ENCODE measurements at places on chromosomes 16 and 17.

DNA sequence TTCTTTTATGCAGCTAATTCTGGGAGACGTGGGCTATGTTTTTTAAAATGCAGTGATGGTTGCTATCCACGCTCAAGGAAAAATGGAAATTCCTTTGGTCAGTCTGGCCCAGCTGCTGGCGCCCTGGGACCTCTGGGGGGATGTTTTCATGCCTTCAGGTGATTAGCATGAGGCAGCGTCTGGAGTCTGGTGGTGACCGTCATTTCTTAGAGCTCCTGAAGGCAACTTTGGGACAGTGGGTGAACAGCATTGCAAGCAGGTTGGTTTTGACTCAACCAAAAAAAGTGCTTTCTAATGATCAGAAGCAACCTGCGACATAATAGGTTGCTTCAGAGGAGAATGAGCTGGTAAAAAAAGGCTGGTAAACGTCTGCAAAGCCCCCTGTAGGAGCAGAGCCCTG, 82.3 kb downstream of the RPA1 start:
- H3K36me3 ChIP-seq, result no peaks in the 10 kb centered on the region
- peaks cover 11% of the 10 kb centered on the region for H3K4me1 ChIP-seq
- no peak for DNase-seq
- H3K27me3 ChIP-seq, result peaks cover 64% of the 10 kb centered on the region

DNA sequence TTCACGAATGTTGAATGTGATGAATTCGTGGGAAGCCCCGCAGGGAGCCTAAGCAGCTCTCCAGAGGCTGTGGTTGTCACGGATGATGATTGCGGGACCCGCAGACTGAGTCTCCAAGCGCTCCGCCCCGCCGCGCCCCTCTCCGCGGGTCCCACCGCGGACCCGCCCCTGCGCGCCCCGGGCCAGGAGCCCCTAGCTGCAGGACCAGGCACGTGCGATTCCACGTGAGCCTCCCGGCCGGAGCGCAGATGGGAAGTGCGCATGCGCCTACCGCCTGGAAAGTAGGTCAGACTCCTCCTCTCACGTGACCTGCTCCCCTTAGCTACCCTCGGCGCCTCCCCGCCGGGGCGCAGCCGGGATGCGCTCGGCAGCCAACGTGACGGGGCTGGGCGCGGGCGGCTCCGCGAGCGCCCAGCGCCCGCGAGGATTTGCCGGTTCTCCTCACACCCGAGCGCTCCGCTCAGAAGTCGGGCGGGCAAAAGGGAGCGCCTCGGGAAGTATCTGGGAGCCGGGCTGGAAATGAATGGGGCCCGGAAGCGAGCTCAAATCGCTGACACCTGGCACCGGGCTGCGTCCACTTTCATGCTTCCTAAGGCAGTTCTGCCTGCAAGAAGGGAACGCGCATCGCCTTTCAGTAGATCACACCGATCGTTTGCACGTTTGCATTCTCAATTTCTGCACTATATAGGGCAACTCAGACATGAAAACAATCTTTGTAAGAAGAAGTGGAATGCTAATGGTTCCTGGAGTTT, 26.4 kb upstream of the HLF start:
- H3K36me3 ChIP-seq, result no peaks in the 10 kb centered on the region
- peak overlapping the region; percentile 84 for H3K27ac ChIP-seq
- peaks cover 19% of the 10 kb centered on the region for H3K4me1 ChIP-seq

- no peak for DNase-seq
- H3K4me1 ChIP-seq, result peaks cover 10% of the 10 kb centered on the region
- H3K4me3 ChIP-seq, result no peak overlapping the region
- H3K27me3 ChIP-seq, result no peaks in the 10 kb centered on the region
These were observed 63.9 kb upstream of the HLF start for GRCh38 chr17:55200904-55201303.

DNA sequence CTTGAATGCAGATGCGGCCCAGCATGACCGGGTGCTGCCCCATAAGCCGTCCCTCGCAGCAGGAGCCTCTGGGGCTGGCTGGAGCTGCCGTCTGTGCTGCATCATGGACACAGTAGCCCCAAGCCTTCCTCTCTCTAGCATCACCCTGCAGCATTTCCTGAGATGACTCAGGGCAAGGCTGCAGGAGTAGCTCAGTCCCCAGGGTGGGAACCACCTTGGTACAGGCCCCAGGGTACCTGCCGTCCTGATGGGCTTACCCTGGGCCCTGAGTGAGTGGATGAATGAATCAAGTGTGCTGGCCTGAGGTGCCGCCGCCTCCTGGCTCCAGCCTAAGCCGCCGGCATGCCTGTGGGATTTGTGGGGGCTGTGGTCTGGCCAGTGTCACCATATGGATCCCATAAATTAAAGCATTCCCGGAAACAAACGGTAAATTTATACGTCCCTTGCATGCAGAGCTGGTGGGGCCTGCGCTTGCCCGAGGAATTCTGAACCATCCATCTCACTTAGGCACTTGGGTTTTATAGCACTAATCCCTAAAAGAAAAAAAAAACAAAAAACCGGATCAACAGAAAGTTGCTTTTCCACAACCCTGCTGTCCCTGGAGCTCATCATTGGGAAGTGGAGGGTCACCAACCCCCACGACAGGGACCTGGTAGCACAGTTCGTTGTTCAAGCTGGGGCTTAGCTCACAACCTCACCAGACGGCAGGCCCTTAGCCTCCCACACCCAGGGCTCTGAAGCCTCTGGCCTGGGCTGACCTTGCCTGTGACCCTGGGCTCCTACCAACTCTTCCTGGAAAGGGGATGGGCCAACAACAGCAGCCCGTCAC, 242.6 kb upstream of the CIBAR2 start:
- H3K27ac ChIP-seq, result 0 out of 2 replicates have a peak overlapping the region, but pooled peaks have one; percentile 32
- no peaks in the 10 kb centered on the region for H3K27me3 ChIP-seq
- H3K36me3 ChIP-seq, result no peaks in the 10 kb centered on the region
- H3K4me3 ChIP-seq, result no peak overlapping the region

GRCh38 chr17:33463887-33464286, 170.8 kb upstream of the ASIC2 start:
- H3K27me3 ChIP-seq, result no peaks in the 10 kb centered on the region
- no peak overlapping the region for H3K4me3 ChIP-seq
- H3K27ac ChIP-seq, result no peak overlapping the region
- no peaks in the 10 kb centered on the region for H3K36me3 ChIP-seq
- DNase-seq, result no peak

DNA sequence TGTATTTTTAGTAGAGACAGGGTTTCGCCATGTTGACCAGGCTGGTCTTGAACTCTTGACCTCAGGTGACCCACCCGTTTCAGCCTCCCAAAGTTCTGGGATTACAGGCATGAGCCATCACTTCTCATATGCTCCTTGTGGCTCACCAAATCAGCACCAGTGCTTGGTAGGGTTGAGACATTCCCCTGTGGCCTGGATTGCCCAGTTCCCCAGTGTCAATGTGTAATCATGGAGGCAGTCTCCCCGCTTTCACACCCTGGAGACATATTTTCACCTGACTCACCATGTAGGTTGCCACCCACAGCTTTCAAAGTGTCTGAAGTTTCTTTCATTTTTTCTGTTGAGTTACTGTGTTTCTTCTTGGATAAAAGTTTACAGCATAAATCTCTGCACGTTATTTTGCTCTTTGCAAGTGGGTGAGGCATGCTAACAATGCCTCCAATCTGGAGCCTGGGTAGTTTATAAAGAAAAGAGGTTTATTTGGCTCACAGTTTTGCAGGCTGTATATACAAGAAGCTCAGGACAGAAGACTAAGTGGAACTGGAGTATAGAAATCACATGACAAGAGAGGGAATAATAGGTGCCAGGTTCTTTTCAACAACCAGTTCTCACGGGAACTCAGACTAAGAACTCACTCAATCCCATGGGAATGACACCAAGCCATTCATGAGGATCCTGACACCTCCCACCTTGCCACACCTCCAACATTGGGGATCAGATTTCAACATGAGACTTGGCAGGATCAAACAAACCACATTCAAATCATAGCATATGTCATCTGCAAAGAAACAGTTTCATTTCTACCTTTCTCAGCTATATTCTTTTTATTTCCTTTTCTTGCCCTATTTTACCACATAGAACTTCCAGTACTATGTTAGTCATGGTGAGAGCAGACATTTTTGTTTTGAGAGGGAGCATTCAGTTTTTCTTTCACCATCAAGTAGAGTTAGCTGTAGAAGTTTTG, 113.2 kb downstream of the PHKB start:
- no peak overlapping the region for H3K27ac ChIP-seq
- no peaks in the 10 kb centered on the region for H3K36me3 ChIP-seq
- DNase-seq, result peak; percentile 32
- H3K27me3 ChIP-seq, result no peaks in the 10 kb centered on the region

GRCh38 chr17:61335105-61335844, 64.4 kb upstream of the TBX2 start:
- H3K36me3 ChIP-seq, result no peaks in the 10 kb centered on the region
- no peak overlapping the region for H3K27ac ChIP-seq
- no peak overlapping the region for H3K4me3 ChIP-seq
- H3K4me1 ChIP-seq, result 0 out of 2 replicates have a peak, but pooled peaks cover 3% of the 10 kb centered on the region
- no peak for DNase-seq

DNA sequence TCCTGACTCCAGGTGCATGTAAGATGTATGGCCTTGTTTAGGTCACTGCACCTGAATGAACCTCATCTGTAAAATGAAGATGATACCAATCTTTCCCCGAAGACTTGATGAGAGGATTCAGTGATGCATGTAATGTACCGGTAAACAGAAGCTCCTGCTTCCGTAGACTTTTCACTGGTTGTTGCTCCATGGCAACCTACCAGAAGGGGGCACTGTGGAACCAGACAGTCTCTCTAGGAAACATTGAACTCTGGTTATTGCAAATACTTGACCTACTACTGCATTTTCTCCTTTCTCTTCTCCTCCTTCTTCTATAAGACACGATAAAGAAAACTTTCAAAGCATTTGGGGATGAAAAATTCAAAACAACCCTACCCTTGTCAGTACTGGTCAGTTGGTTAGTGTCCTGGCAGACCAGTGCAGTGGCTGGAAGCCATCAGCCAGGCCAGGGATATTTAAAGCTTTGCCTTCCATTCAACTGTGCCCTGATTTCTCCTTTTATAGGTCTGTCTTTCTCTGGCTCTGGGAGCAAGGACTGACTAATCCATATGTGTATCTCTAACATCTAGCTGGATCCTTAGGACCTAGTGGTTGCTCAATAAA, 667.4 kb upstream of the SALL1 start:
- no peak overlapping the region for H3K27ac ChIP-seq
- H3K4me3 ChIP-seq, result no peak overlapping the region
- no peaks in the 10 kb centered on the region for H3K36me3 ChIP-seq
- no peaks in the 10 kb centered on the region for H3K27me3 ChIP-seq

DNA sequence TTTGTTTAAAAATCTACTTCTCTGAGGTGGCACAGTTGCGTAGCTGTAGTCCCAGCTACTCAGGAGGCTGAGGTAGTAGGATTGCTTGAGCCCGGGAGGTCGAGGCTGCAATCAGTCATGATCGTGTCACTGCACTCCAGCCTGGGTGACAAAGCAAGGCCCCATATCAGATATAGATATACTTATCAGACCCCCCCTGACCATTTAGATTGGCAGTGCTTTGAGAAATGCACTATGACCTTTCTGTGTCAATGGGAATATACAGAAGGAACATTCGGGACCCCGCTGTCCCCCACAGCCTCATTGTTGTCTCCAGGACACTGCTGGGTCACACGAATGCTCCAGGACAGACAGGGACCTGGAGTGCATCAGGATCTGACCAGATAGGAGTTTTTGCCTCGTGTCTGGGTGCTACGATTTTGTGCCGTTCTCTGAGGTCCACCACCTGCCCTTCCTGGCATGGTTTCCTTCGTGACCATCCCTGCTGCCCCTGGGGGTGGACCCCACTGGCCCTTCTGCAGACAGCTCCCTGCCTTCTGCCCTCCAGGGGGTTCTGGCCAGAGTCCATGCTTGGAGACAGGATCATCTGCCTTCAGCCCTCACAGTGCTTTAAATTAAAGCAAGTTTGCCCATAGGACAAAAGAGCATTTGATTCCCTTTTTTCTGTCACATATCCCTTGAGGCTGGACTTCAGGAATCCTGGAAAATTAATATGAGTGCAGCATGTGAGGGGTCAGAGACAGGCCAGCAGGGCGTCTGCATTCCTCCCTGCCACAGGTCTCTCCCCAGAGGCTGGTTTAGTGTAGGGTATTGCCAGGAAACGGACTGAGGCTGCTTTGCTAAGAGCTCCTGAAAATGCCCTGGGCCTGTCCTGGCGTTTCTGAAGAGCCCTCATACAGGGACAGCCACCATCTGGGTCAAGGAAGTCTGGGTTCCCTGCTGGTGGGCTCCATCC, 19.3 kb downstream of the PLD6 start:
- H3K27ac ChIP-seq, result no peak overlapping the region
- H3K27me3 ChIP-seq, result no peaks in the 10 kb centered on the region
- H3K4me1 ChIP-seq, result no peaks in the 10 kb centered on the region
- H3K4me3 ChIP-seq, result no peak overlapping the region
- H3K36me3 ChIP-seq, result no peaks in the 10 kb centered on the region

DNA sequence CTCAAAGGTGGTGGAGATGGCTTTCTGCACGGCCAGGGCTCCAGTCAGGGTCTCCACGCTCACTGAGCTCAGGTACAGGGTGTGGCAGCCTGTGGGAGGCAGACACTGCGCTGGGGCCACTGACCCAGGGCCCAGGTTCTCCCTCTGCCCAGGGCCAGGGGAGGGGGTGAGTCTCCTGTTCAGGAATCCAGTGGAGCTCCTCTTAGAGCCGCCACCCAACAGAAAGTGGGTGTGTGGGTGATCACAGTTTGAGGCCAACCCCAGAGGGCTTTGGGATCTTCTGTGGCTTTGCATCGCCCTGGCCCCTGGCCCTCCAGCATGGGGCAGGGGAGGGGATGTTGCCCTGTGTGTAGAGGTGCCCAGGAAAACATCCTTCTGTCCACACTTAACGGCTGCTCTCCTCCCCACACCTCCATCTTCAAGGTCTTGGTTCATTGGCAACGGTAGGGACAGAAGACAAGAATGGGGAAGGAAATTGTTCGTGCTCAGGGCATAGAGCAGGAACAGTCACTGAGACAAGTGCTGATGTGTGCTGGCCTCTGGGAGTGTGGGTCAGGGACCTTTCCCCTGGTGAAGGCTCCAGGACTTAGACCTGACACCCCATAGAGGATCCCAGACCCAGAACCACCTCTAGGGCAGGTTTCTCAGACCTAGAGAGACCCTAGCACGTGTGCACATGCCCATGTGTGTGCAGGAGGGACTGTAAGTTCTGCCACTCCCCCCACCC, 21.5 kb downstream of the TNS4 start:
- H3K27ac ChIP-seq, result no peak overlapping the region
- no peak for DNase-seq
- H3K36me3 ChIP-seq, result no peaks in the 10 kb centered on the region

DNA sequence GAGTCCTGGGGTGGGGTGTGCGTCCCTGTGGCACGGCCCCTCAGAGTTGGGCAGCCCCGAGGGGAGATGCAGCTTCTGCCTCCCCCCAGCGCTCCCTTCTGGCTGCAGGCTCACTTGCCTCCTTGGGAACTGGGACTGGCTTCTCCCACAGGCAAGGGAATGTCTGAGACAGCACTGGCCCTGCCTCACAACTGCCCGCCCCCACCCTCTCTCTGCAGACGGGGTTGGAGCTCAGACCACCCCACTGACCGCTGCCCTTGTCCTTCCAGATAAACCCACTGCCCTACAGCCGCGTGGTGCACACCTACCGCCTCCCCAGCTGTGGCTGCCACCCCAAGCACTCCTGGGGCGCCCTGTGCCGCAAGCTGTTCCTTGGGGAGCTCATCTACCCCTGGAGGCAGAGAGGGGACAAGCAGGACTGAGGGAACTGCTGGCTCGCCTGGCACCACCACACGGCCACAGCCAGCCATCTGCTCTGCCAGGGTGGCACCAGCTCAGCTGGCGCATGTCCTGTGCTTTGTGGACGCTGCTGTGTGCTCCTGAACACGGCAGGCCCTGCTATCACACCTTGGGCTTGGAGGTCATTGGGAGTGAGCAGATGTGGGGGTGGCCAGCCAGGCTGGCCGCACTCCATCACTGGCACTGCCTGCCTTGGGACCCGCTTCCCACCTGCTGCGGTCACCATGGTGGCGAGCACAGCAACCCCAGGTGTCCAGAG, 7.1 kb upstream of the RAB40C start:
- no peak overlapping the region for H3K27ac ChIP-seq
- peak; percentile 45 for DNase-seq
- H3K36me3 ChIP-seq, result no peaks in the 10 kb centered on the region
- H3K27me3 ChIP-seq, result peaks cover 26% of the 10 kb centered on the region
- H3K4me1 ChIP-seq, result peaks cover 5% of the 10 kb centered on the region
- H3K4me3 ChIP-seq, result no peak overlapping the region

All from GM23338 (cell line).